ENCODE measurements at places on chromosomes 3 and 15.

- no peak for DNase-seq
Observed at GRCh38 chr3:150898046-150898754, 7.0 kb downstream of the MINDY4B start.

GRCh38 chr3:11720304-11720898 is 76.7 kb upstream of the VGLL4 start:
- peak; percentile 46 for DNase-seq

- DNase-seq: no peak
Observed at GRCh38 chr3:56456117-56456516, 12.2 kb downstream of the ERC2 start.

DNA sequence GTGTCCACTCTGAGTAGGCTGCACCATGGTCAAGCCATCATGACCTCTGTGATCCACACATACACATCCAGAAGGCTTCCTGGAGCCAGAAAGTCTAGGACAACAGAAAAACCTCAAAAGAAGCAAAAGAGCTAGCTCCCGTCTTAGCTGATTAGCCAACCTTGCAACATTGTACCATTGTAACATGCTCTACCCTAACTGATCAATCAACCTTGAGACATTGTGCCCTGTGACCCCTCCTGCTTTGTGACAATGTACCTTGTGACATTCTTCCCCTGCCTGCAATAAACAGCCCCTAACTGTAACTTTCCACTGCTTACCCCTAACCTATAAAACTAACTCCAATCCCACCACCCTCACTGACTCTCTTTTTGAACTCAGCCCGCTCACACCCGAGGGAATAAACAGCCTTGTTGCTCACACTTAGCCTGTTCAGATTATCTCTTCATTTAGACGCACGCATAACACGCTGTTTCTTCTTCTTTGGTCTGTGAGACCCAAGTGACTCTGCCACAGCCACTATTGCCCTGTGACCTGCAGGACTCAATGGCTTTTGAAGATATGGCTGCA is 1104.6 kb downstream of the OTOL1 start:
- DNase-seq: no peak

DNA sequence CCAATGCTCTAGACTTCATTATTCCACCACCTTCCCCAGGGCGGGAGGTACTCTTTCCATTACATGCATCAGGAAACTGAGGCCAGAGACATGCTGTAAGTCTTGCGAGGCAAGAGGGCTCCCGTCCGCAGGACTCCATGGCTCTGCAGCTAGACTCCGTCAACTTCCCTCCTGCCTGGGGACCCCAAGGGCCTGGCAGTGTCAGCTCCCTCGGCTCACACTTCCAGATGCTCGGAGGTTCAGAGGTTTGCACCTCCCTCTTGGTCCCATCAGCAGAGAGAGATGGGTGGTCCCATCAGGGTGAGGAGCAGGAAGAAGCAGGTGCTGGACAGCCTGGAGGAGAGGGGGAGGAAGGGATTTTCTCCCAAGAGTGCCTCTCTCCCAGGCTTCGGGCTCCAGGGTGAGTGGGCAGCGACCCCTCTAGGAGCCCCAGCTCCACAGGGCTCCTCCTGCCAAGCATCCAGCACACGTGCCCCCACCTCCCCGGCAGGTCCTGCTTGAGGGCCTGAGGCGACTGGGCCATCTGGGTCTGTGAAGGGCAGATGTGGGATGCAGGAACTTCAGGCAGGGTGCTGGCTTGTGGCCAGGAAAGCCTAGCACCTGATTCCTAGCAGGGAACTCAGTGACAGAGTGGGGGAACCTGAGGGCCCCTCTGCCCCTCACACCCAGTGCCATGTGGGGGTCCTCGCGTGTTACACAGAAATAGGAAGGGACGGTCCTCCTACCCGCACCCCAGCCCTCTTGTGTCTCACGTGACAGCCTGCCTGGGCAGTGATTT is 9.3 kb downstream of the PAK6 start:
- no peak for DNase-seq

GRCh38 chr3:129461022-129461421 is 21.0 kb downstream of the IFT122 start:
- DNase-seq: no peak

GRCh38 chr3:179091113-179091512 is 19.5 kb upstream of the ZMAT3 start:
- DNase-seq: no peak

GRCh38 chr3:138284957-138285477 is 44.6 kb downstream of the NME9 start:
- DNase-seq: no peak

GRCh38 chr3:72042397-72043203 is 257.7 kb upstream of the PROK2 start:
- no peak for DNase-seq

GRCh38 chr3:13466781-13467180 is 13.3 kb upstream of the HDAC11 start:
- no peak for DNase-seq

- no peak for DNase-seq
Observed at GRCh38 chr3:148211725-148212124, 486.0 kb upstream of the AGTR1 start.

DNA sequence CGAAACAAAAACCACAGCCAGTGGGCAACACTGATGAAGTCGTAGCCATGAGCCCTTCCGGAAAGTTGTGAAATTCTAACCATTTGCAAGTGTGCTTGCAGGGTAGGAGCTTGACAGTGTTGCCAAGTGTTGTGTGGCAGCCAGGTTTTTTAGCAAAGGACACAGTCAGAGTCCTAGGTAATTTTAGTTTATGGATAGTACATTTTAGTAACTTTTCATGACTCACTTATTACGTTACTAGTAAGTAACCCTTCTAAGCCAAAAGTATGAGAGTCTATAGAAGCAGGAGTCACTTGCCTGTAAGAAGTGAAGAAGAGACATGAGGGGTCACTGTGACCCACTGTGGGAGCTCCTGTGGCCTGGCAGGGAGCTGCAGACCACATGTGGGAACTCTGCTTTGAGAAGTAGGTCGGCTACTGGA is 54.8 kb upstream of the ADPGK start:
- no peak for DNase-seq

DNA sequence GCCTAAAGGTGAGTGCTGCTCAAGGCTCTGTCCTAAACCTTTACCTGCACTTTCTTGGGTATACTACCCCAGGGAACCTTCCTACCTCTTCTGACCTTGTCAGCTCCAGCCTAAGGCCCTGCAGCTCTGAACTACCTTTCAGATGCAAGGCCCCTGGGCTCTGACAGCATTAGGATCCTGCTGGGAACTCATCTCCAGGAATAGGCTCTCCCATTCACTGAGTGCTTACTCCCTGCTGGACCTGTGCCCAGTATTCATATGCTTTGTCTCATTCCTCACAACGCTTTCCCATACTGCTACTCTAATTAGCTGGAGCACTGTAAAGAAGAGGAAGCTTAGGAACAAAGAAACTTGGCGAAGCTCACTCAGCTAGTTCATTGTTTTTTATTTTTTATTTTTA is 53.8 kb upstream of the RAB6B start:
- no peak for DNase-seq

GRCh38 chr3:12472796-12473195 is 11.5 kb upstream of the TSEN2 start:
- DNase-seq: no peak

DNA sequence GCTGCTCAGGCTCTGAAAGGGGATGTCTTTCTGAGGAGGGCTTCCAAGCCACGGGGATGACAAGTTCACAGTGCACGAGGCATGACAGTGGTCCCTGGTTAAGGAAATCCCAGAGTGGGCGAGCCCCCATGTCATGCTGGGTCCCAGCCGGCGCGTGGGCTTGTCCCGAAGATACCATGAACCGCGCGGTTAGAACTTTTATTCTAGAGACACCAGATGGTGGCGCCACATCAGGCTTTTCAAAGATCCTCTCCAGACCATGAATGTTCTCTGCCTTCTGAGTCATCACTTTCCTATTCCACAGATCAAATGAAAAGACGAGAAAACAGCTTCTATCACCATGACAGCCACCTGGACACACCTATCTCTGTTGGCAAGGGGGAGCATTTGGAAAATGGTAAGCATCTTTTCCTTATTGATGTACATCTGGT is 227.8 kb upstream of the LYSMD4 start:
- DNase-seq: peak; percentile 18

DNA sequence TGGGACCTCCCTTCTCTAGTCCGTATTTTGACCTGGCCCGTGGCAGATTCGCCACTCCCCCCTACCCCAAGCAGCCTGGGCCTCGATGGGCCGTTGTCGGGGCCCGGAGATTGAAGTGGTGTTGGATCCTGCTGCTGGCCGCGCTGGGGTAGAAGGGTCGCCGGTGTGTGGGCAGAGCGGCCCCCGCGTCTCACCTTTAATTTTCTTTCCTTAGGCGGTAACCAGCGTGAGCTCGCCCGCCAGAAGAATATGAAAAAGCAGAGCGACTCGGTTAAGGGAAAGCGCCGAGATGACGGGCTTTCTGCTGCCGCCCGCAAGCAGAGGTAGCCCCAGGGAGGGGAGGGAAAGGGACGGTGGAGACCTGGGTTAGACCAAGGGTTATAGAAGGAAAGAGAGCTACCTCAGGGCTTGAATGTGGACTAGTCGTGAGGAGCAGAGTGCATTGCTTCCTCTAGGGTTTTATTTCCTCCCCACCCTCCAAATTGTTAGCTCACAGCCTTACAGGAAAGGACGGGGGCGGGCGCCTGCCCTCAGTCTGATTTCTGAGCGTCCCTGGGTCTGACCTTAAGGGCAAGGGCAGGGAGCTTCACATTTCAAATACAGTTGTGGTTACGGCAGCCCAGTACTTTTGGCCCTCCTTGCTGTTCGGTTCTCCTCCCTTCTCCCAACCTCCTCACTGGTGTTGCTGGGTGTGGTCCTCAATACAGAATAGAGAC is 799 bp downstream of the SERF2 start:
- DNase-seq: peak; percentile 58

- no peak for DNase-seq
Observed at GRCh38 chr15:67171471-67171870, 83.0 kb downstream of the AAGAB start.

DNA sequence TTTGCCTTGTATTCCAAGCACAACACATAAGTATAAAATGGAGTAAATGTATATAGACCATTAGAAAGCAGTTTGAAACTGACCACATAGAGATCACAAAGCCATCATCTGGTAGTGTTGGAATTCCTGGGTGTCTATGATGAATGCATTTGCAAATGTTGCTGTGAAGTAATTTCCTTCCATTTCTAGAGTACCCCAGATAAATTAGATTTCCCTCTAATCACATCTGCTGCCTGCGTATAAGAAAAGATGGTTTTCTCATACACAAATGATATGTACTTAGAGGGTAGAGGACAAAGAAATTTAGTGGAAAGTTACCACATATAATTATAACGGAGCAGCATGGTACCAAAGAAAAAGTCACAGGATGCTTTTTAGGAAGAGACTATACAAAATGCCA is 1117.8 kb downstream of the IGSF11 start:
- DNase-seq: no peak

DNA sequence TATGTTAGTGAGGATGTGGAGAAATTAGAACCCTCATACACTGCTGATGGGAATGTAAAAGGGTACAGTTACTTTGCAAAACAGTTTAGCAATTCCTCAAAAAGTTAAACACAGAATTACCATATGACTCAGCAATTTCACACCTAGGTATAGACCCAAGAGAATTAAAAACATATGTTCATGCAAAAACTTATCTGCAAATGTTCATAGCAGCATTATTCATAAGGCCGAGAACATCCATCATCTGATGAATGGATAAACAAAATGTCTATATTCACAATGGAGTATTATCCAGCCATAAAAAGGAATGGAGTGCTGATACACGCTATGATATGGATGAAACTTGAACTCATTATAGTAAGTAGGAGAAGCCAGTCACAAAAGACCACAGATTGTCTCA is 10.3 kb downstream of the SEC13 start:
- no peak for DNase-seq

- no peak for DNase-seq
Observed at GRCh38 chr15:92107510-92107909, 254.0 kb downstream of the SLCO3A1 start.

DNA sequence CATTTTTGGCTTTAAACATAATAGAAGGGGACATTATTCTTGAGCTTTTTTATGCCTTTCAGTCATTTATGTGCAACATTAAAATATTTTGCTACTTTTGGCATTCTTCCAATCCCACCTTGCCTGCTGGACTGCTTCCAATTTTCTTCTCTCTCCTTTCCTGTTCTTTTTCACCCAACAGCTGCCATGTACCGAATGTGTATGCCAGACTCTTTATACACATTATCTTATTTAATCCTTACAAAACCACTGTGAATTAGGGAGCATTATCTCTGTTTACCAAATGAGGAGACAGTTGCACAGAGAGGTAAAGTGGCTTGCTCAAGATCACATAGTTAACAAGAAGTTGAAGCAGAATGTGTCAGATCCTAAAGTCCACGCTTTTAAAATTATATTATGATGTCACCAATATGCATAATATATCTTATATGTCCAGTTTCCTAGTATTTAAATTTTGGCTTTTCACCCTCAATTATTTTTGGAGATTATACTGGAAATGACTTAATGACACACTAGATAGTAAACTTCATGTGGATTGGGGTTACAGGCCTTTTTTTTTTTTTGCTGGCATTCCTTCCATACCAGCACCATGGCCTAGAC is 231.5 kb downstream of the THRB start:
- no peak for DNase-seq

Measured in activated naive CD8-positive, alpha-beta T cell treated with anti-CD3 and anti-CD28 coated beads, Interleukin-2, amount 50 U/mL, for 24 hours (primary cell).